ENCODE measurements at places on chromosomes 2 and 18. TPM values are rescaled to one million over a fixed set of nuclear protein-coding genes. Genes with fewer than 3 reads are reported as not detected.
A peak's percentile ranks its signal among the peaks of the same experiment; 100 is the strongest.

DNA sequence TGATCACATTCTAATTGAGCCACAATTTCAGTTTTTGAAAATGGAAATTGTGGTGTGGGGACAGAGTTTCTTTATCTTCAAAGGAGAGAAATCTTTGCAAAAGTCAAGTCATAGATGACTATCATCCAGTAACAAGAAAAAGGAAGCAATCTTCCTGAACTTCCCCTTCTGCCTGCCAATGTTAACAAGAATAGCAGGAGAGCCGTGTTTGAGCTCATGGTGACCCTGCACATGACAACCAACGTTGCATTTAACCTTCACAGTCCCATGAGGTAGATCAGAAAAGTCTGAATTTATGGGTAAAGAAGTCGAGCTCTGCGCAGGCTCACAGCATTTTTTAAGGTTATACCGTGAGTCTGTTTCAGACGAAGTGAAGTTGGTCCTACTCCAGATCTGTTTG, 454.9 kb downstream of the LPIN1 start:
- peaks cover 11% of the 10 kb centered on the region for H3K4me1 ChIP-seq
- no peak overlapping the region for H3K4me3 ChIP-seq
- H3K27ac ChIP-seq: no peak overlapping the region
- no peak for DNase-seq
- H3K27me3 ChIP-seq: no peaks in the 10 kb centered on the region
- H3K36me3 ChIP-seq: no peaks in the 10 kb centered on the region

GRCh38 chr18:12474876-12475275, 67.1 kb downstream of the PRELID3A start:
- peaks cover 21% of the 10 kb centered on the region for H3K36me3 ChIP-seq
- H3K27me3 ChIP-seq: no peaks in the 10 kb centered on the region
- H3K4me1 ChIP-seq: no peaks in the 10 kb centered on the region
- H3K4me3 ChIP-seq: no peak overlapping the region

DNA sequence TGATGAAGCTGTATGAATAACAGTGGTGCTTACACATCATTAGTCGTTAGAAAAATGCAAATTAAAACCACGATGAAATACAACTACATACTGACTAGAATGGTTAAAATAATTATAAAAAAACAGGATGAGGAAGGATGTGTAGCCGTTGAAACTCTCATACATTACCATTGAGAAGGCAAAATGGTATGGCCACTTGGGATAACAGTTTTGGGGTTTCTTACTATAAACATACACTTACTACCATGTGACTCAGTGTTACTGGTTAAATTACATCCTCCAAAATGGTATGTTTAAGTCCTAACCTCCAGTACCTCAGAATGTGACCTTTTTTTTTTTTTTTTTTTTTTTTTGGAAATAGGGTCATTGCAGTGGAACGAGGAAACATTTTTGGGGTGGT, 58.4 kb downstream of the UBE2E3 start:
- DNase-seq: no peak
- H3K27me3 ChIP-seq: no peaks in the 10 kb centered on the region
- H3K27ac ChIP-seq: no peak overlapping the region
- H3K4me1 ChIP-seq: peaks cover 5% of the 10 kb centered on the region
- H3K36me3 ChIP-seq: no peaks in the 10 kb centered on the region

- no peaks in the 10 kb centered on the region for H3K27me3 ChIP-seq
- H3K4me3 ChIP-seq: no peak overlapping the region
Measured at GRCh38 chr2:199440118-199440517, 17.6 kb downstream of the SATB2 start.

DNA sequence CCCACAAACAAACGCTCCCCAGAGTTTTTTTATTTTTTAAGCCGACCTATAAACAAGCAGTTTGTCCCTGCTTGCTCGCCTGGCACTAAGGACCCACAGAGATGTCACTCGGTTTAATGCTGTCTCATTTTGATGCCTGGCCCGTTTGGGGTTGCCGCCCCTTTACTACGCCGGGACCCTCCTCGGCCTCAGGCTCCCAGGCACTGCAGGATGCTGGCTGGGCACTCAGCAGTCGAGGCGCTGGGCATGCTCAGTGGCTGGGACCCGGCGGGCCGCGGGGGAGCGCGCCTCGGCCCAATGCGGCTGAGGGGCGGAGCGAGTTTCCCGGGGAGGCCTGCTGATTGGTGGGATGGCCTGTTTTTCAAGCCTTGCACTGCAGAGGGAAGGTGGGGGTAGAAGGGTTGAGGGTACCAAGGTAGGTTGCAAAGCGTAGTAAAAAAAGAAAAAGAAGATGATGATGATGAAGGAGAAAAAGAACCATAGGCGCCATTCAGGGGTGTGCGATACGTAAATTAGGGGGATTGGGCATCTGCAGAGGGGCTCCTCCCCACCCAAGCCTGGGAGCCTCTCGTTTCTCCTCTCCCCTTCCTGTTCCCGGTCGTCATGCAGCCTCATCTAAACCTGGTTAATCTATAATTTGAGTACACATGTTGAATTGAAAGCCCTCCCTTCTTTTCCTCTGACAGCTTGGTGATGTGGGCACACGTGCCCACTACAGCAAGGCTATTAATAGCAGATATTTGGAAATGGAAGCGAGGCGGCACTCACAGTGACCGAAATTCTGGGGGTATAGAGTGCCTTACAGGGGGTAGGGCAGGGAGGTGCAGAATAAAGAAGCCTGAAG, 1.5 kb upstream of the IRS1 start:
- H3K27me3 ChIP-seq: no peaks in the 10 kb centered on the region
- peak overlapping the region; percentile 70 for H3K4me3 ChIP-seq
- H3K27ac ChIP-seq: peak overlapping the region; percentile 77
- H3K4me1 ChIP-seq: peaks cover 21% of the 10 kb centered on the region

The INHBB gene
- total RNA-seq: 12.3 TPM

The CDKL4 gene
- 2.1 TPM for total RNA-seq

The UGT1A6 gene
- 3.2 TPM for total RNA-seq
